ENCODE measurements at places on chromosomes 5 and 9. TPM values are rescaled to one million over a fixed set of nuclear protein-coding genes. Genes with fewer than 3 reads are reported as not detected.

- DNase-seq = no peak
Observed at GRCh38 chr9:124480621-124480981, 26.6 kb downstream of the NR5A1 start.

DNA sequence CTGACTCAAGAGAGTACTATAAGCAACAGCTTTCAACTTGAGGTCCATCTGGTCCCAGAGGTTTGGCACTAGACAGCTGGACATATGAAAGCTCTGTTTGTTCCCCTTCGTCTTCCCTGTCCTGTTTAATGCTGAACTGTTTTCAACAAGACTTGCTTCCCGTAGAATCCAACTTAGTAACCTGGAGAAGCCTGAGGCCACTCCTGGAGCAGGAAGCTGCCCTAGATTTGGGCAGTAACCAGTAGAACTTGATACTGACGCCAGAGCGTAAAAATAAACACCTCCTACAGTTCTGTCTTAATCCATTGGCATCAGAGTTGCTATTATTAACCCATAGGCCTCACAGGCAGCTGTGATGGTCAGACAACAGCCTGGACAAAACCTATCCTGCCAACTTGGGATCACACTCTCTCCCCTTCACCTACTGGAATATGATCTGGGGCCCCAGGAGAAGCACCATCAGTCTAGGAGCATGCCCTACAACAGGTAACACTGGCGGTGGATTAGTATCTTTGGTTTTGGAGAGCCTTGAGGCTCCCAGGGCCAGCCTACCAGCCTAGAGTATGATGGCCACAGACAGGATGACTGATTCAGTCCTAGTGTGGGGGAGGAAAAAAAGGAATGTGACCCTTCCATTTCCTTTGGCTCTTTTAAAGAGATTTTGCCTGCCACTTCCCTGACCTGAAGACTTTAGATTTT lies 29.2 kb downstream of the RUSC2 start:
- DNase-seq = no peak

GRCh38 chr9:438961-439768 lies 224.5 kb downstream of the DOCK8 start:
- peak; percentile 63 for DNase-seq

- DNase-seq = no peak
Observed at GRCh38 chr5:5473226-5473625, 50.7 kb downstream of the ICE1 start.

- DNase-seq = no peak
Observed at GRCh38 chr5:1227667-1228066, 2.5 kb downstream of the SLC6A18 start.

DNA sequence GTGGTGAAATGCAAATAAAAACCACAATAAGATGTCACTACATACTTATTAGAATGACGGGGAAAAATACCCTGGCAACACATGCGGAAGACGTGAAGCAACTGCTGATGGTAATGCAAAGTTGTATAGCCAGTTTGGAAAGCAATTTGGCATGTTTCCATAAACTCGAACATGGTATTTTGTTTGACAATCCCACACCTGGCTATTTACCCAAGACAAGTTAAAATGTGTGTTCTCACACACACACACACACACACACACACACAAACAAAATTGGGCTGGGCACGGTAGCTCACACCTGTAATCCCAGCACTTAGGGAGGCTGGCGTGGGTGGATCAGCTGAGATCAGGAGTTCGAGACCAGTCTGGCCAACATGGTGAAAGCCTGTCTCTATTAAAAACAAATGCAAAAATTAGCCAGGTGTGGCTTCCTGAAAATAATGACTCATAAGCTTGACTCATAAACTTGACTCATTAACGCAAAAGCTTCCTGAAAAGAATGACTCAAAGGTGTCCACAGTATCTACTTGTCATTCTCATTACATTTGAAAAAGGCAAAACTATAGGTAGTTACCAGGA lies 456.5 kb downstream of the CDH18 start:
- no peak for DNase-seq

DNA sequence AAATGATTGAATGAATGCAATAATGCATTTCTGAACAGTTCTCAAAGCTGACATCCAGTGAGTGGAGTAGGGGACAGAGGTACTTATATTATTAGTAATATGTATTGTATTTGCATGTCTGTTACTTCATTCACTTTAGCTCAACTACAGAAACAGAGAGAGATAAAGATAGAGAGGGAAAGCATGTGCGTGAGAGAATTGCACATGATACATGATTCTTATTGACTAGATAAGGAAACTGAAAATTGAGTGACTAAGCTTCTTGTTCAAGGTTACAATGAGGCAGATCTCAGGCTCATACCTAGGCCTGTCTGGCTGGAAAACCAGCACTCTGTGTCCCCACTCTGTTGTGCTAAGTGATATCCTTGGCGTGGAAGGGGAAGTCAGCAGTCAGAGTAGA lies 337.7 kb upstream of the KLF4 start:
- no peak for DNase-seq

GRCh38 chr9:116653348-116654058 lies 33.6 kb upstream of the TRIM32 start:
- DNase-seq = no peak

GRCh38 chr5:1916041-1917001 lies 33.6 kb upstream of the IRX4 start:
- no peak for DNase-seq

GRCh38 chr5:17663182-17663581 lies 28.9 kb downstream of the TAF11L14 start:
- no peak for DNase-seq

- DNase-seq = no peak
Observed at GRCh38 chr5:122584411-122585300, 190.2 kb upstream of the SNX2 start.

DNA sequence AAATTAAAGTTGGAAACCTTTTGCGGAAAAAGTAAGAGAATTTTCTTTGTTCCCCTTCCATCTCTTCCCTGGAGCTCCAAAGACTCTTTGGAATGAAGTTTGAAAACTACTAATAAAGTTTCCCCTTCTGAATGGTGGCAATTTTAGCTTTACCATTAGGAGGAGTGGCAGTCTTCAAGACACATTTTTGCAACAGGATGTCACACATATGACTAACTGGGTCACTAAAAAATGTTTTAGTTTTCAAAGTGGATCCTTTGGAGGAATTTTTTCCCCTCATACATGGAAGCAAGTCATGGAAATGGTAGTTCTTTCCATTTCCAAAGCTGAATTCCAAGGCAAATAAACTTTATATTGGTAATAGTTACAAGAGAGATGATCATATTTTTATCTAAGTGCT lies 15.6 kb downstream of the FBXO4 start:
- no peak for DNase-seq

Gene MACIR
- 7.0 TPM for total RNA-seq

Gene FBLL1
- total RNA-seq = not detected

Gene MVB12B
- 25.3 TPM for total RNA-seq
